Stimulated activated CD4-positive, alpha-beta T cell treated with anti-CD3 and anti-CD28 coated beads, Interleukin-12 subunit alpha, Interleukin-12 subunit beta, amount 100 ng/mL, for 24 hours (primary cell): ENCODE measurements at places on chromosomes 1 and 21.

DNA sequence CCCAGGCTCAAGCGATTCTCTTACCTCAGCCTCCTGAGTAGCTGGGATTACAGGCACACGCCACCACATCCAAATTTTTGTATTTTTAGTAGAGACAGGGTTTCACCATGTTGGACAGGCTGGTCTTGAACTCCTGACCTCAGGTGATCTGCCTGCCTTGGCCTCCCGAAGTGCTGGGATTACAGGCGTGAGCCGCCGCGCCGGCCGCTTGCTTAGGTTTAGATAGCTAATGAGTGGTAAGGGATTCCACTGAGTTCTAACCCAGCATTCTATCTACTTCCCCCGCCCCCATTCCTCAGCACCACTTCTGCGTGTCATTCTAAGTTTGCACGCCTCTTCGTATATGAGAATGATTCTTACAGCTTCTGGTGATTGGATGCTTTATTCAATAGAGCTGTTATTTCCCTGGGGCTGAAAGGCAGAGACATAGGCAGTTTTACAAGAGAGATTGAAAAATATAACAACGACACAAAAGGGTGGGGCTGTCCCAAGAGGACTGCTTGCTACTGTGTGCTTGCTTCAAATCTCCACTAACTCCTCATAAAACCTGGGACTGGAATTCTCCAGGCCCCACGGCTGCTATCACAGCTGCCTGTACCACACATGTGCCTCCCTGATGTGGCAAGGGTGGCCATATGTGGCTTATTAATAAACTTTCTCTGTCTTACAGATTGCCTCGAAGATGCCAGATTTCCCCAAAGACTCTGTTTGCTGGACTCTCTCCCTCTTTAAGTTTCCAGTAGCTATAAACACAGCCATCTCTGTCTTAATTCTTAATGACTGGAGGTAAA is 23.7 kb upstream of the GREM2 start:
- DNase-seq = no peak

DNA sequence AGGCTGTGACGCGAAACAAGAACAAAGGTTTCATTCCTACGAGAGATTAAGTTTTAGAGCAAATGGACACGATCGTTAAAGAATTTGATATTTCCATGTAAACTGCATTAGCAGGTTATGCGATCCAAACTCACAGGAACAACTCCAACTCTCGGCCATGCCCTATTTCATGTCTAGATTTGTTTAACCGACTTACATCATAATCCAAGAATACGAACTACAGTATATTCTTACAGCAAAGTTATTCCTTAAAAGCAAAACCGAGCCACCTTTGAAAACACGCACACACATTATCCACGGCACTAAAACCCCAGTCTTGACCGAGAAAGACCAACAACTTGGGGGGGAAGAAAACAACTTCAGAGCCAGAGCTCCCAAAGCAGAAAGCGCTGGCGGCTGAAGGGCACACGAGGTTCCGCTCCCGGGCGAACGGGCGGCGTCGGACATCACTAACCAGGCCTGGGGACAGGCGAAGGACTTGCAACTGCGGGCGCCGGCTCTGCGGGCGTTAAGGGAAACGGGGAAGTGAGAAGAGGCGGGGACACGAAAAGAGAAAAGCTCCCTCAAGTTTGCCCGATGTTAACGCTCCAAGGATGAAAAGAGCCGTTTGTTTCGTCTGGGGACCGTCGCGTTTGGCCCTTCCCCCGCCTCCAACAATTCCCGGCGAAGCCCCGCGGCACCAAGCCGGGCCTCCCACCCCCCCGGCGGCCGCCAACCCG is 690 bp downstream of the B3GALNT2 start:
- no peak for DNase-seq

- no peak for DNase-seq
Observed at GRCh38 chr1:109969907-109970306, 14.7 kb upstream of the AHCYL1 start.

DNA sequence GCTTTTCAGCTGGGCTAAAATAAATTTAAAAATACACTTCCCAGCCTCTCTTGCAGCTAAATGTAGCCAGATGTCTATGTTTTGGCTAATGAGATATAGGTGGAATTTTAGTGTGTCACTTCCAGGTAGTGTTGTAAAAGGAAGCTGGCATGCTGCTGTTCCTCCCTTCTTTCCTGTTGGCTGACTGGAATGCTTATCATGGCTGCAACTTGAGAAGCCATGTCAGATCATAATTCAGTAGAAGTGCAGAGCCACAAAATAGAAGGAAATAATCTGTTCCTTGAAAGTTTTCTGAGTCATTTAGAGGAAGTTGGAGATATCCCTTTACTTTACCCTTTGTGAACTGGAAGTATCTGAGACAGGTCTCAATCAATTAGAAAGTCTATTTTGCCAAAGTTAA is 10.9 kb upstream of the RBM15 start:
- DNase-seq = no peak

DNA sequence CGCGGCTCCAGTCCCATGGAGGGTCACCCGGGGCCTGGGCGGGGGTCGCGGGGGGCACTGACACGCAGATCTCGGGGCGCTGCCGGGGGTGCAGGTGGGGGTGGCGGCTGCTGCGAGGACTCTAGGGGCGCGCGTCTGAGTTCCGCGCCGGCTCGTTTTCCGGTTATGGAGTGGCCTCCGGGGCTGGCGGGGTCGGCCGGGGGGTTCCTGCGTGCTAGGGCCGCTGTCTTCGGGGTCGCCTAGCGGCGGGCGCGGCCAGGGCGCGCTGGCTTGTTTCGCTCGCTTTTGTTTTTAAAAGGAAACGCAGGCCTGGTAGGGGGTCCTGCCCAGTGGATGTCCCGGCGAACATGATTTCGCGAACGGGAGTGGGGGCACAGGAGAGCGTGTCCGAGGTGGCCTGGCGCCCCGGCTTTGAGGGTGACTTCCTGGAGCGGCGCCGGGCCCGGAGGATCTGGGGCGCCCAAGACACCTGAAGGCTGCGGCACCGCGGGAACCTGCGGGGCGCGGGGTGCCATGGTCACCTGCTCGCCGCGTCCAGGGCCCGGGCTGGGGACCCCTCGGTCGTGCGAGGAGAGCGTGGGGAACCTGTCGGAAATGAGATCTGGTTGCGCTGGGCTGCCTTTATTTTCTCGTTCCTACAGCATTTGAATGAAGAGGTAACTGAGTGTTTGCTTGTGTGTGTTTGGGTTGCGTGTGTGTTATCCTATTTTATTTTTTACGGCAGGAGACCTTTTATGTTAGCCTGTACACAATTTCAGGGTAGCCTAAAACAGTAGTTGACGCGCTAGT is 618 bp downstream of the ETS2 start:
- DNase-seq = no peak

DNA sequence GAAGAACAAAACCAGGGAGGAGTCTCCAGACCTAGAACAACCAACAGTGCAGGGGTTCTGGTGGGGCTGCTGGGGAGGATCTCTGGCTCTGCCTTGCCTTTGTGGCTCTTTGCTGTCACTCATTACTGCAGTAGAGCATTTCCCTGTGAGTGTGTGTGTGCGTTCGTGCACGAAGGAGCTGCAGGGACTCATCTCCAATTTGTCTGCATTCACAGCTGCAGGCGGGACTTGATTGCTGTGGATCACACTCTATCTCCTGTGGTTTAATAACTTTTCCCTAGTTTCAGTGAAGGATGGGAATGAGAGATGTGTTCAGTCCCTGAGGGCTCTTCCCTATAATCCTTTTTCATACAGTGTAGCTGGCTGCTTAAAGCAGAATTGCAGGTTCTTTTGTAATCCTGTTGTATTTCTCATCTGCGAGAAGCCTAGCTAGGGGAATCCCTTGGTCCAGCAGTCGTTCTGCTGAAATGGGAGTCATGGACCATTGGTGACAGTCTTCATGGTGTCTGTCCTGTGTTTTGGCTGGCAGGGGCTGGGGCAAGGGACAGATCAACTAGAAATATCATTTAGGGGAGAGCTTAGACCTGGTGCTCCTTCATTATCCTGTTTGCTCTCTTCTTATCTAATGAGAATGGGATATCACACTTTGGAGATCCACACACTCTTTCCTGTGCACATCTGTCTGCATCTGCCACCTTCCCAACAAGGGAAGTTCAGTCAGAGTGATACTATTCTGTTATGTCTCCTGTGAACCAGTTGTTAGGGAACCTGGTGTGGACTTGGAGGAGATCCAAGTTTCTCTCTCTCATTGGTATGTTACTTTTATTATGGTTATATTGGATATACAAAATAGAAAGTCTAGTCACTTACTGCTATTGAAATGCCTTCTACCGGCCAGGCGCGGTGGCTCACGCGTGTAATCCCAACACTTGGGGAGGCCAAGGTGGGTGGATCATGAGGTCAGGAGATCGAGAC is 3.0 kb downstream of the PCP4L1 start:
- no peak for DNase-seq

- no peak for DNase-seq
Observed at GRCh38 chr1:176609556-176610408, 146.8 kb downstream of the PAPPA2 start.

DNA sequence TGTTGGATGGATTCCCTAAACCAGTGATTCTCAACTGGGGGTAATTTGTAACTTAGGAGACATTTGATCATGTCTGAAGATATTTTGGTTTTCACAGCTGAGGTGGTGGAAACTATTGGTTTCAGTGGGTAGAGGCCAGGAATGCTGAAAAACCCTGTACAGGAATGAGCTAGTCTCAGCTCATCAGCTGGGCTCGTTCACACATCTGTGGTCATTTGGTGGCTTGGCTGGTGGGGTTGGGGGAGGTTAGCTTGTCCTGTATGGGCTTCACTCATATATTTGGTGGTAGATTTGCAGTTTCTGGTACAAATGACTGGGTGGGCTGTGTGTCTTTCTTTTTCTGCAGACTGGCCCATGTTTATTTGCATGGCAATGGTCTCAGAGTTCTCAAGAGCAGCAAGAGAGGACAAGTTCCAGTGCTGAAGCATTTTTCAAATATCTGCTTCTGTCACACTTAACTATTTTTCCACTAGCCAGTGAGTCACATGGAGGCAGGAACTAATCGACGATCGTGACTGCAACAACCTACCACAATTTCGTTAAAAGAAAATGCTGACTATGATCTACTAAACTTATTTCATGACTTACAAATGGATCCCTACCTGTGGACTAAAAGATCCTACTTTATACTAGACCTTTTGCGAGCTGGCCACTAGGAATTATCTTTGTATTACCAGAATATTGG is 321.7 kb upstream of the PLXNA2 start:
- no peak for DNase-seq

- no peak for DNase-seq
Observed at GRCh38 chr1:51301844-51302162, 28.6 kb downstream of the TTC39A start.
